Stimulated activated CD4-positive, alpha-beta T cell treated with anti-CD3 and anti-CD28 coated beads, Interleukin-1b, Interleukin-23, amount 100 ng/mL, for 1 hour (primary cell): ENCODE measurements at places on chromosomes 5 and 9.

DNA sequence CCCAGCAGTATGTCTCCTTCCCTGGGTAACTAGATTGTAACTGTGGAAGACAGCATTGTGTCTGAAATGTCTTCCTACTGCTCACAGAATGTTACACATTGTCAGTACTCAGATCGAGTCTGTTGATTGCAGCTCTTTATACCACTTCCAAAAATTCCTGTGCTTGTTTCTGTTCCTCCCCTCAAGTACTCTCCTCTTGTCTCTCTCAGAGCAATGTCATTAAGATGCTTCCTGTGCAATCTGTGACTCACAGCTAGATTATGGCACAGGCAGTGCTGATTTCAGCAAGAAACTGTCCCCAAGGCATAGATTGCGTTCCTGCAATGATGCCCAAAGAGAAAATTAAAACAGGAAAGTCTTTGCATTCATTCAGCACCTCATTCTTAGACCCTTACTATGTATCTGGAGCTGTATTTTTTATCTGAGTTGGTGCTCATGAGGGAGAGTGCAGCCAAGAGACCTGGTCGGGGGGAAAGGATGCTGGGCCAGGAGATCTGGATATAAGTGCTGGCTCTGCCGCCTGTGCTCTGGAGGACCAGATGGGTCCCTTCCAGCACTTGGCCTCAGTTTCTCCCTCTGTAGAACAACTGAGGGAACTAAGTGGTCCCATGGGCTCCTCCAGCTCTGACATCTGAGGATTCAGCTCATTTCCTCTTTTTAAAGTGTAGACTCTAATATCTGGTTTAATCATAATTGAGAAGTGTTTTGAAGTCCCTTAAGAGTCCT lies 40.8 kb upstream of the GNPDA1 start:
- DNase-seq: no peak

DNA sequence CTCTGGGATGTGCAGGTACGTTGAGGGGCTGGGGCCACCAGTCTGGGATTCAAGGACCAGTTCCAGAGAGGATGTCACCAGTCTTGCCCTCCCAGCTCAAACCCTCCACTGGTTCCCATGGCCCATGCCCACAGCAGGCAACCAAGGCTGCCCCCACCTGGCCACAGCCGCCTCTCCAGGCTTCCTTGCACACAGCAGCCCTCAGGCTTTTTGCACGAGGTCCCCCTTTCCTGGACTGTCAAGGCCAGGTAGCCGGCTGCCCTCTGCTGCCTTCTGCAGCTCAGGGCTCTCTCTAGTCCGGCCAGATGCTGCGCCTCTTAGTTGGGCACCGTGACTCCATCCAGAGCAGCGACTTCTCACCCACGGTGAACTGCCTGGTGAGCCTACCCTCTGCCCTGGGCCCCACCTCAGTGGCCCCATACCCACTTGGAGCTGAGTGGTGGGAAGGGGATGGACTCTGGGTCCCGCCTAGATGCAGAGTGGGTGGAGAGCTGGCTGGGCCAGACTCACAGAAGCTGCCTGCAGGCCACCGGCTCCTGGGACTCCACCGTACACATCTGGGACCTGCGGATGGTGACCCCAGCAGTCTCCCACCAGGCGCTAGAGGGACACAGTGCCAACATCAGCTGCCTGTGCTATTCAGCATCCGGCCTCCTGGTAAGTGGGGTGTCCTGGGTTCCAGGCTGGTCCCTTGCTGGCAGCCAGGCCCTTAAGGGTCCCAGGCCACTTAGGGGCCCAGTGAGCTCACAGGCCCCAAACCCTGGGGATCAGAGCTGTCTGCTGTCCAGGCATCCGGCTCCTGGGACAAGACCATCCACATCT lies 2.9 kb downstream of the WDR38 start:
- DNase-seq: no peak

GRCh38 chr5:170821257-170821800 lies 37.8 kb downstream of the GABRP start:
- no peak for DNase-seq

- DNase-seq: no peak
Observed at GRCh38 chr5:113047234-113047633, 70.6 kb downstream of the DCP2 start.

DNA sequence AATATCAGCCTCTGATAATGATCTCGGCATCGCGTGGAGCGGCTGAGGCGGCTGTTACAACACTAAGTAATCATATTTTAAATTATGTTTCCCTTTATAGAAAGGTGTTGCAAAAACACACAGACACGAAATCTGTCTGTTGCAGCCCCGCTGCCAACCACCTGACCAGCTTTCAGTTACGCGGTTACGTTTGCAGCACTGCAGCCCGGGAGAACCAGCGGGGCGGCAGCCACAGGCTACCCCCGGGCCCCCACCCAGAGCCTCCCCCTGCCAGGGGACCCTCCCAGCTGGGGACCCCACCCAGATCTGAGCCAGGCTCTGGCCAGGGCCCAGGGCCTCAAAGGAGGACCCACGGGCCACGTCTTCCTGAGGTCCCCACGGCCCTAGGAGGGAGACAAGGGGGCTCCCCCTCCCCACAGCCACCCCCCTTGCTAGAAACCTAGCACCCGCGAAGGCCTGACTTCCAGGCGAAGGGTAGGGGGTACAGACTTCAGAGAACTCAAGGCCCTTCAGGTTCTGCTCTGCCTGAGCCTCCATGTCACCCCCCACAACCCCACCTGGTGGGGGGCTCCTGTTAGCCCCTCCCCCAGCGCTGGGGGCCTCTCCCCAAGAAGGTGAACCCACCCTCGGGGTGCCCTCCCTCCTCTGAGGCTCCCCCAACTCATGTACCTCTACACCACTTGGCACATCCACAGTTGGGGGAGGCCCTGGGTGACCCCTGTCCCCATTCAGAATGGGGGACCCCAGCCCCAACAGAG lies 6.0 kb downstream of the NACC2 start:
- DNase-seq: no peak

DNA sequence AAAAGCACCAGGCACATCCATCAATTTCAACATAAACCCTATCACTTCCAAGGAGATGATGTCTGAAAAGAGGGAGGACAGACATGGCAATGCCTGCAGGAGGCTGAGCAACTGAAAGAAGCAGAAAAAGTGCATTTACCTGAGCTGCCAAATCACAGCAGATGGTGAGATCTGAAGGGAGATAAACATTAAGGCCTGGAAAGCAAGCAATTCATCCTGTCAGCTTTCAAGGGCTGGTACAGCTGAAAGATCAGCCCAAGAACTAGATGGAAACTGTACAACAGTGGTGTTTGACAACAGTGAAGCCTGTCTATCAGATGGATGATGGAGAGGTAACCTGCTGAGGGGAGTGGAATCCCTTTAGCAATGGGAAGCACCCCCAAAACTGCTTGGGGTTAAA lies 433.2 kb upstream of the ZNF608 start:
- DNase-seq: no peak

- DNase-seq: no peak
Observed at GRCh38 chr5:72356361-72356760, 36.2 kb downstream of the PTCD2 start.

DNA sequence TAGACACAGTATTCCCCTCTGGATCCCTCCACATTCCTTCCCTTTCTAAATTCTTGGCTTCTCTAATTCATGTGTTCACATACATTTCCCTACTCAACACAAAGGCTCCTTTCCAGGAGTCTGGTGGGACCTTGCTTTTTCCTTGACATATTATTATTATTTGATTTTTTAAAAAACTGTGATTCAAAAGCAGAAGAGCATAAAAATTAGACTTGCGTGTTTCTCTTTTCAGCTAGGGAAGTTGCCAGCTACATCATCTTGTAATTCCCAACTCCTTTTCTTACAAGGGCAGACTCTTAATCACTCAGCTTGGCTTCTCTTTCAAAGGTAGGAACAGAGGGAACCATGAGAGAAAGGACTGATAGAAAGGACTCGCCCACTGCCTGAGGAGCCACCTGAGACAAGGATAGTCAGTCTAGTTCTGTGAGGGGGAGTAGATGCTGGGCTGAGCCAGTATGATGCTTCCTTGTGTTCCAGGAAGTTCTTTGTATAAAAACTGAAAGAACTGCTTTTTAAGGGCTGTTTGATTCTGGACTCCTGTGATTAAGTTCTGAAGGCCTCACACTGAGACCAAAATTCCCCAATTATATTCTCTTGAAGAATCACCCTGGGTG lies 51.0 kb upstream of the DPYSL3 start:
- DNase-seq: no peak

DNA sequence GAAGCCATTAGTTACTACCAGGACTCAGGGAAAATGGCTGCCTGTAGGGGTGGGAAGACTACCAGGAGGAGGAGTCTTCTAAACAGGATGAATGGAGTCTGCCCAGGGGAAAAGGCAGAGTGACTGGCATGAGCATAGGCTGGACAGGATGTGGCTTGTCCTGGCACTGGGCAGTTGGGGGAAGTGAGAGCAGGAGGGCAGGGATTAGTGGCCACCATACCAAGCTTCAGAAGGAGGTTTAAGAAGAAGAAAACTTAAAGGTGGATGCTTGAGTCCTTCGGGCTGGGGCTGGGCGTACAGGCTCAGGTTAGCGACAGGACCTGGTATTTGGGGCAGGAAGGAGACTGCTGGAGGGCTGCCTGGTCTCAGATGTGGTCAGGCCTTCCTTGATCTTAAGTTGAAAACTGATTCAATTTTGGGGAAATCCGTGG lies 5.0 kb upstream of the NSD1 start:
- DNase-seq: no peak
